CD4-positive, alpha-beta T cell treated with Interleukin-15 for 4 hours (primary cell): ENCODE measurements at places on chromosomes 4 and X.
A peak's percentile ranks its signal among the peaks of the same experiment; 100 is the strongest.

DNA sequence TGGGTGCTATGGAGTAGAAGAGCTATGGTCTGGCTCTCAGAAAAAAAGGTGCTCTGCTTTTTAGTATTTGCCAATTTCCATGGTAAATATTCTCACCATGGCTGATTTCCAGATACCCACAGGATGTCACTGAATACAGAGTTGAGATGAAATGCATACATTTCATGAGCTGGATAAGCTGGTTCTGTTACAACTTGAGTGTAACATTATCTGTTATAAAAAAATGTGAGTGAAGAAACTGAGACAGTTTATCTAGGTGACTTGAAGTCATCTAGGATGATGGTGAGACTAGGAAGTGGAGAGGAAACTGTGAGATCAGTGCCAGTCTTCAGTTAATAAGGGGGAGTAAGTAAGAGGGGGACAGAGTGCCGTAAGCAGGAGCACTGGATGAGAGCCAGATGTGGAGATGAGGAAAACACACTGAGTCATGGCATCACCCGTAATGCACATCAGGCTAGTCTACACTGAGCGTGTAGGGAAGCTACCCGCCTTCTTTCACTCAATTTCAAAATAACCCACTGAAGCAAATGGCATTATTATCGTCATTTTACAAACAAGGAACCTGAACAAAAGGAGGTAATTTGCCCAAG, 5.0 kb downstream of the HPSE start:
- no peak for DNase-seq

- DNase-seq, result no peak
Measured at GRCh38 chr4:148072789-148073188, 340.9 kb downstream of the ARHGAP10 start.

DNA sequence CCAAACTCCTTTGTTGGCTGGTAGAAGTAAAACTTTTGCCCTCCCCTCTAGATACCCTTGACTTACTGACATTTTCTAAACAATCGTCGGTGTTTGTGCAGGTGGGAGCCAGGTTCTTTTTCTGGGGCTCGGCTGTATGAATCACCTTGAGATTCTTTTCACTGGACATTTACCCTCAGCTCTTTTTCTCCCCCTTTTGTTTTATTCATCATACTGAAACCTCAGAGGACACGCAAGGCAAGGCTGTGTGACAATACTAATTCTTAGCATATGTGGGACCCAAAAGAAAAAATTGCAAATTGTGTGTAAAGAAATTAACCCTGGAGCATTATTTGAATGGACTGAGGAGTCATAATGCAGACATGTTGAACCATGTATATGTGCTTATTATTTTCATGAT, 194.0 kb downstream of the PCDH19 start:
- DNase-seq, result no peak

- no peak for DNase-seq
Measured at GRCh38 chrX:17067534-17067933, 121.1 kb downstream of the REPS2 start.

- DNase-seq, result no peak
Measured at GRCh38 chrX:45747905-45748304, 547.2 kb upstream of the DIPK2B start.

DNA sequence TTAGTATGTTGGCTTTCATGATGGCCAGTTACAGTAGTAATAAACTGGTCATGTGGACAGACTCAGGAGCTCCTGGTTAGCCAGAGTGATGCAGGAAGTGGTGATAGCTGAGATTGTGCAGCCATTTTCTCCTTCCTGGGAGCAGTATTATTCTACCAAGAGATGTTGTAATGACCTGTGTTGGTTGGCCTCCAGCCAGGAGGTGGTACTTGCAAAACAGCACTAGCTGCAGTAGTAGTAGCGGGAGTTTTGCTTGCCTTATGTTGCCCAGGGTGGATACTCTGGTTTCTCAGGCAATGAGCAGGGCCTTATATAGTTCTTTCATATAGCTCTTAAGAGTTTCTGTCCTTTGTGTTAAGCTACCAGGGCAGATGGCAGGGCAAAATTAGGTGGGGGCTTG, 998.8 kb downstream of the GLUD2 start:
- no peak for DNase-seq

GRCh38 chr4:24533364-24533763, 51.0 kb downstream of the DHX15 start:
- no peak for DNase-seq

- no peak for DNase-seq
Measured at GRCh38 chrX:24099394-24099793, 44.6 kb downstream of the EIF2S3 start.

- no peak for DNase-seq
Measured at GRCh38 chrX:149037281-149037870, 467.7 kb downstream of the IDS start.

GRCh38 chrX:110175696-110176095, 142.2 kb downstream of the AMMECR1 start:
- no peak for DNase-seq

DNA sequence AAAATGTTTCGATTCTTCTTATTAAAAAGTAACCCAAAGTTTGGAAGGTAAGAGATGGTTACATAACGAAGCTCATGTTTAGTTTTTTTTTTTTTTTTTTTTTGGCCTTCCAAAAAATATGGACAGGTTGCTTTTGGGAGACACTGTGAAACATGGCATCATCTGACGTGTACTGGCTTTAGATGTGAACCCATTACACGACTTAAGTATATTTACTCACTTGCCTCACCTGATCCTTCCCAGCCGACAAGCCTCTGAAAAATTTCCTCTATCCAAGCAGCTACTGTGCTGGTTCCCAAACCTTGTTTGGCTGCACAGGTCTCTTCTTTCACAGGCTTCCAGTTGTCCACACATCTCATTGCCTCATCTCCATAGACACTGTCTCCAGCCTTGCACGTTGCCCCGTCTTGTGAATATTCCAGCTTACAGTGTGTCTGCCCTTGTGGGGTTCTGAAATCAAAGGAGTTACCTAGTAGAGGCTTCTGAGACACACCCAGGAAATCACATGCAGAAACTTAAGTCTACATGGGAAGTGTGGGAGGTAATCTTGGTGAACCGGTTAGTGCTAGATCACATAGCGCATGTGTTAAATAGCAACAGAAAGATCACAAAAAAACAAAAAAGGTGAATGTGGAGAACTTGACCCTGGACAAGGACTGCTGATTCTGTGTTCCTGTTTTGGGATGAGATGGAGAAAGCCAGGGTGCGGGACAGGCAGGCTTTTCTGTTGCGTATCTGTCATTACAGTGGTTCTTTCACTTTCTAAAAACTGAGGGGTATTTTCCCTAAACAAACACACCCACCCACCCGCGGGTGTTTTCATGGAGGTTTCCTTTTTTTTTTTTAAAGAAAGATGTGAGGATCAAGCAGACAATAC, 328.6 kb downstream of the ARHGAP10 start:
- peak; percentile 57 for DNase-seq

DNA sequence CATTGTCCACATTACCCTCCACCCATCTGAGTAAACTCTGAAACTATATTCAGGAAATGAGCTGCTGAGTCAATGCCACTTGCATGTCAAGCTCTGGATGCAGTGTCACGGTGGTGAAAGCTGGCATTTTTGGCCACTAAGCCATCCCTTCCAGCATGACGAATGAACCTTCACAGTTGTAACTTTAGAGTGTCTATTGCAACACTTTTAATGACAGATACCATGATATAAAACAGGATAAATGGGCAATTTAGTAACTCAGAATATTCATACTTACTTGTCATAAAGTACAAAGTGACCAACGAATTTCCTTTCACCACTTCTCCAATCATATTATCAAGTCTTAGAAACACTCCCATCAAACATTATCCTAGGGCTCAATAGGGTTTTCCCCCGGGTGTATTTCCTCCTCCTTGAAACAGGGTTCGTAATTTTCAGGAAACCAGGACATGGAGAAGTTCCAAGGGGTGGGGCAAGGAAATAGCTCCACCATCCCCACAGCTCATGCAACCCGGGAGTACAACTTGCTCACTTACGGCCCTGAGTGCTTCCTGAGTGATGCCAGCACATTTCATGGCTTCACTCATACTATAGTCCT, 73.1 kb downstream of the MTHFD2L start:
- DNase-seq, result no peak

GRCh38 chrX:39830414-39830813, 267.3 kb downstream of the BCOR start:
- DNase-seq, result no peak

DNA sequence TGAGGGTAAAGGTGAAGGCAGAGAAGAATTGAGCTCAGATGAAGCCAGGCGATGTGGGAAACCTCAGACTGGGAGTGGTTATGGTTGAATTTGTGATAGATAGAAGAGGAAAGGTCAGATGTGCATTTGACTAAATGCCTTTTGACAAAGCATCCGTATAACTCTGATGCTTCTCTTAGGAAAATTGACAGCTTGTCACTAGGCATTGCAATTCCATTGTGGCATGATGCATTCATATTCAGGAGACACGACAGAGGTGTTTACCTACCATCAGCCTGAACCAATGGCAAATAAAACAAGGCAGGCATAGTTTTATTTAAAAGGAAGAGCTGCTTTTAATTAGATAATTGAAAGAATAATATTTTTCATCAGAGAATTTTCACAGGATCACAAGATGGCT, 325.1 kb upstream of the IGFBP7 start:
- no peak for DNase-seq

- DNase-seq, result no peak
Measured at GRCh38 chr4:101018836-101019235, 328.5 kb downstream of the PPP3CA start.

DNA sequence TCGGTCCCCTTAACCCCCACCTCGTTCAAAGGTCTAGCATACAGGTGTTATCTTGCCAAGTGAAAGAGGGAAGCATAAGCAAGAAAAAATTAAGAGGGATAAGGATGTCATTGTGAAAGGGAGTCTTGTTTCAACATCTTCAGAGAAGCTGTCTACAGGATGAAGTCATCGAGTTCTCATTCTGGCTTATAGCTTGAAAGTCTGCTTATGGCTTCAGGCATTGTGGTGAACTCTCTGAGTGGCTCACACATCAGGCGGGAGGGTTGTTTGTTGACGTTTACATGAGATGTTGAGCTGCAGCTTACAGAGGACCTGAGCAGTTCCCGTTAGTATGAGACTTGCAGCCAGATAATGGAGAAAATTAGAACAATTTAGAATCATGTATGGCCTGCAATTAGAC, 16.6 kb downstream of the MAGEA9B start:
- DNase-seq, result no peak

- no peak for DNase-seq
Measured at GRCh38 chr4:30265716-30266115, 454.5 kb upstream of the PCDH7 start.

- no peak for DNase-seq
Measured at GRCh38 chr4:182488896-182489295, 245.7 kb downstream of the TENM3 start.

- DNase-seq, result peak; percentile 56
Measured at GRCh38 chr4:83644677-83645659, 109.1 kb downstream of the GPAT3 start.

GRCh38 chr4:184438375-184438774, 36.0 kb downstream of the IRF2 start:
- no peak for DNase-seq

DNA sequence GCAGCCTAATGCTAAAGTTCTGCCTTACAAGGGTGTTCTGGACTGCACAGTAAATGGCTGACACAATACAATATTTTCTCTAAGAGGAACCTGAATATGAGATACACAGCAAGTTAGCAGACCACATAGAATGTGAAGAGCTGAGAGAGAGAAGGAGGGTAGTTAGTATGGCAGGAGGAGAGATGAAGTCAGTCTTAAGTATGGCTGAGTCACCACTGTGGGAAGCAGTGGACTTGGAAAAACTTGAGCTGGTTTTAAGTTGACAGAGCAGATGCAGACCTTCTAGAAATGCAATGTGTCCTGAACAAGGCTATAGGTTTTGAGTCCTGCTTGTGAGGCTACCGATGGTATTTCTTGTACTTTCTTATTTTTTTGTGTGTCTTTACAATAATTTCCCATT, 172.5 kb downstream of the SH2D1A start:
- DNase-seq, result no peak

GRCh38 chr4:149987330-149988086, 90.7 kb upstream of the DCLK2 start:
- no peak for DNase-seq
